Activated naive CD8-positive, alpha-beta T cell treated with anti-CD3 and anti-CD28 coated beads for 36 hours (primary cell): ENCODE measurements at places on chromosomes 2 and 18. TPM values are rescaled to one million over a fixed set of nuclear protein-coding genes. Genes with fewer than 3 reads are reported as not detected.
A peak's percentile ranks its signal among the peaks of the same experiment; 100 is the strongest.

DNA sequence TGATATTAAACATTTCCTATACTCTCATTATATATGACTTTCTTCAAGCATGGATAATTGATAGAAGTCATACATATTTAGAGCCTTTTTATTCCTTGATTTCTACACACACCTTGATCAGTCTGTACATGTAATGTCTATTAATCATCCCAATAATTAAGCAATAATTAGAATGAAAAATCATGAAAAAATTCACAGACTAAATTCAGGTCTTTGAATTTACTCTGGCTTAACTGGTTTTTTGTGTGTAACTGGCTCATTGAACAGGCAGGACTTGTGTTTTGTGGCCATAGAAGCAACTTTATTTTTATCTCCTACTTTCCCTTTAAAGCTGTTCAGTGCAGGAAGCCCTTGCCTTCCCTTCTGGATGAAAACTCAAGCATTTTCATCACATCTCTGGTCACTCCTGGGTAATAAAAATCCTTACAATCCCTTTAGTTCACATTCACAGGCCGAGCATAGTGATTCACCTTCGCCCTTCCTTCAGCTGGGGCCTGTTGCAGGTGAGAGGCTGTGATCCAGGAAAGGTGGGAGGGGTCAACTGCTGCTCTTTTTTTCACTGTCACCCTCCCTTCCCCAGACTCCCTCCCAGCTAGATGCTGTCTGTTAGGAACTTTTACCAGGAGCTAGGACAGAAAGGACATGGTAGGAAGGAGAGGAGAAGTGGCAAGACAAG is 58.0 kb upstream of the ITSN2 start:
- no peak overlapping the region for H3K27ac ChIP-seq
- H3K4me1 ChIP-seq, result no peaks in the 10 kb centered on the region
- no peaks in the 10 kb centered on the region for H3K27me3 ChIP-seq
- no peaks in the 10 kb centered on the region for H3K36me3 ChIP-seq
- DNase-seq, result no peak

GRCh38 chr2:98656800-98657199 is 48.4 kb downstream of the UNC50 start:
- H3K4me3 ChIP-seq, result peak overlapping the region; percentile 52
- peak overlapping the region; percentile 87 for H3K27ac ChIP-seq
- no peaks in the 10 kb centered on the region for H3K27me3 ChIP-seq
- DNase-seq, result no peak
- peaks cover 76% of the 10 kb centered on the region for H3K4me1 ChIP-seq
- peaks cover 44% of the 10 kb centered on the region for H3K36me3 ChIP-seq

GORASP2 gene
- total RNA-seq, result 84.5 TPM

DNA sequence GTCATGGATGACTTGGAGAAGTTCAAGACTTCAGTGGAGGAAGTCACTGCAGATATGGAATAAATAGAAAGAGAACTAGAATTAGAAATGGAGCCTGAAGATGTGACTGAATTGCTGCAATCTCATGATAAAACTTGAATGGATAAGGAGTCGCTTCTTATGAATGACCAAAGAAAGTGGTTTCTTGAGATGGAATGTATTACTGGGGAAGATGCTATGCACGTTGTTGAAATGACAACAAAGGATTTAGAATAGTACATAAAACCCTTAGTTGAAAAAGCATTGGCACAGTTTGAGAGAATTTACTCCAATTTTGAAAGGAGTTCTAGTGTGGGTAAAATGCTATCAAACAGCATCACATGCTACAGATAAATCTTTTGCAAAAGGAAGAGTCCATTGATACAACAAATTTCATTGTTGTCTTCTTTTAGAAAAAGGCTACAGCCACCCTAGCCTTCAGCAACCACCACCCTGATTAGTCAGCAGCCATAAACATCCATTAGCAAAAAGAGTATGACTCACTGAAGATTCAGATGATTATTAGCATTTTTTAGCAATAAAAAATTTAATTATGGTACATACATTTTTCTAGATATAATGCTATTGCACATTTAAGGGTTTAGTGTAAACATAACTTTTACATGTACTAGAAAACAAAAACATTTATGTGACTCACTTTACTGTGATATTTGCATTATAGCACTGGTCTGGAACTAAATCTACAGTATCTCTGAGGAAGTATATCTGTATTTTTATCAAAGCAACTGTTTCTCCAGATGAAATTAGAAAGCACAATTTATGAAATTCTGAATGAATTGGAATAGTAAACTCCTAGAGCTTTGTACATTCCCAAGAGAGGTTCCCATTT is 110.5 kb upstream of the TACR1 start:
- DNase-seq, result no peak
- H3K36me3 ChIP-seq, result peaks cover 29% of the 10 kb centered on the region
- no peak overlapping the region for H3K4me3 ChIP-seq
- no peak overlapping the region for H3K27ac ChIP-seq
- peaks cover 3% of the 10 kb centered on the region for H3K4me1 ChIP-seq

GRCh38 chr2:76870581-76870980 is 651.6 kb downstream of the LRRTM4 start:
- no peak for DNase-seq
- no peaks in the 10 kb centered on the region for H3K27me3 ChIP-seq
- H3K27ac ChIP-seq, result no peak overlapping the region
- H3K4me3 ChIP-seq, result no peak overlapping the region
- H3K36me3 ChIP-seq, result no peaks in the 10 kb centered on the region
- no peaks in the 10 kb centered on the region for H3K4me1 ChIP-seq

DNA sequence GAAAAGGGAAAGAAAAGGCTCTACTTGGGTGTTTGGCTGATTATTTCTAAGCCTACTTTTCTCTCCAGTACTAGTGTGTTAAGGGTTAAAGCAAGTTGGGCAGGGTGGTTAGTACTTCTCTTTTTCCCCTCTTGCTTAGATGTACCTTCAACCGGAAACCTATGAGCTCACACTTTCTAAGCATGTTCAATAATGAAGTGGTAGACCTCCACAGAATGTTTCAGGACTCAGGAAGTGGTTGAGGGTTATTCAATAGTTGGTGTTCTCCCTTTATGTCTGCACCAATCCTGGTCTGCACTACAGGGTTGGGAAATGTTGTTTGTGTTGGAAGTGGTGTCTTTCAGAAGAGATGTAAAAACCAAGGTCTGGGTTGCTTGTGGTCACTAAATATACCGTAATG is 137.1 kb downstream of the ZEB2 start:
- peaks cover 5% of the 10 kb centered on the region for H3K36me3 ChIP-seq
- H3K27me3 ChIP-seq, result no peaks in the 10 kb centered on the region
- H3K4me3 ChIP-seq, result no peak overlapping the region
- H3K4me1 ChIP-seq, result peaks cover 46% of the 10 kb centered on the region

- H3K4me3 ChIP-seq, result no peak overlapping the region
- H3K27me3 ChIP-seq, result no peaks in the 10 kb centered on the region
- H3K36me3 ChIP-seq, result no peaks in the 10 kb centered on the region
- no peaks in the 10 kb centered on the region for H3K4me1 ChIP-seq
Observed at GRCh38 chr18:11470941-11471340, 138.5 kb upstream of the SLC35G4 start.

DNA sequence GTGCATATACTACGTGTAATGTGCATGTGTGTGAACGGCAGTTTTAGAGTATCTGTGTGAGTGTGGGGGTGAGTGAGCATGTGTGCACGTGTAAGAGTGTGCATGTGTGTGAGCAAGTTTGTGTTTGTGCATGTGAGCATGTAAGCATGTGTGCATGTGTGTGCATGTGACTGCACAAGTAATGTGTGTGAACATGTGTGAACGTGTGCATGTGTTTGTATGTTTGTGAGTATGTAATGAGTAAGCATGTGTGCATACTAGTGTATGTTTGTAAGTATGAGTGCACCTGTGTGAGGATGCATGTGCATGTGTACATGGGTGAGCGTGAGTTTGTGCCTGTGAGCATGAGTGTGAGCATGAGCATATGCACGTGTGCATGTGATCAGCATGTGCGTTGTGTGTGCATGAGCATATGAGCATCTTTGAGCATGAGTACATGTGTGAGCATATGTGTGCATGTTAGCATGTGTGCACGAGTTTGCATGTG is 90.7 kb downstream of the ZNF516 start:
- peaks cover 1% of the 10 kb centered on the region for H3K36me3 ChIP-seq
- H3K27me3 ChIP-seq, result no peaks in the 10 kb centered on the region
- H3K27ac ChIP-seq, result no peak overlapping the region
- H3K4me1 ChIP-seq, result peaks cover 10% of the 10 kb centered on the region
- no peak for DNase-seq
